ENCODE measurements at places on chromosomes 16 and 17.

- DNase-seq, result no peak
Observed at GRCh38 chr17:63592797-63593196, 7.9 kb upstream of the TACO1 start.

DNA sequence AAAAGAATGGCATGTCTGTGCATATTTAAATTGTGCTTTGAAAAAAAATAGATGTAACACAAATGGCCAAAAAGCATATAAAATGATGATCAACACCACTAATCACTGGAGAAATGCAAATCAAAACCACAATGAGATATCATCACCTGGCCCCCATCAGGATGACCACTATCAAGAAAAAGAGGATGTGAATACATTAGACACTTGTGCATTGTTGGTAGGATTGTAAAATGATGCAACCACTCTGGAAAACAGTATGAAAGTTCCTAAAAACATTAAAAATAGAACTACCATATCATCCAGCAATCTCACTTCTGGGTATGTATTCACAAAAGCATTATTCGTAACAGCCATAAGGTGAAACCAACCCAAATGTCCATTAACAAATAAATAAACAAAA is 91.5 kb downstream of the SPAG9 start:
- no peak for DNase-seq

GRCh38 chr16:87409153-87409552 is 17.0 kb downstream of the MAP1LC3B start:
- DNase-seq, result no peak

- DNase-seq, result no peak
Observed at GRCh38 chr17:13413001-13413400, 188.7 kb downstream of the HS3ST3A1 start.

DNA sequence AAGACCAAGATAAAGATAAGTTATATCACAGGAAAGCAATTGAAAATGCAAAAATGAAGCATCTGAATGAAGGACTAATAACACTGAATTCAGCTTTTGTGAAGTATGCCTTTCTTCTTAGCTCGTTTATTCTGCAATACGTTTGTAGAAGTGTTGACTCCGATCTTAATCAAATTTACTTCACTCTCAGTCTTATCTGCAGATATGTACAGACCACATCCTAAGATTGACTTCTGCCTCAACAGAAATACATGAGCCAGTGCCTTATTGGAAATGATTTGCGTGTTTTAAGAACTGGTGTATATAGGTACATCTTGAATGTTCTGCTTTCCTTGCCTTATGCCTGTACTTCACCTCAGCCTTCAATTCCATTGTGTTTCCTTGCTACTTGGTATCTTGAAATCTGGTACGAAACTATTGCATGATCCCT is 1.3 kb downstream of the ATF7IP2 start:
- no peak for DNase-seq
